Stimulated activated CD4-positive, alpha-beta T cell treated with anti-CD3 and anti-CD28 coated beads, TNF-alpha, amount 100 ng/mL, for 24 hours (primary cell): ENCODE measurements at places on chromosomes 16 and 17.
A peak's percentile ranks its signal among the peaks of the same experiment; 100 is the strongest.

DNA sequence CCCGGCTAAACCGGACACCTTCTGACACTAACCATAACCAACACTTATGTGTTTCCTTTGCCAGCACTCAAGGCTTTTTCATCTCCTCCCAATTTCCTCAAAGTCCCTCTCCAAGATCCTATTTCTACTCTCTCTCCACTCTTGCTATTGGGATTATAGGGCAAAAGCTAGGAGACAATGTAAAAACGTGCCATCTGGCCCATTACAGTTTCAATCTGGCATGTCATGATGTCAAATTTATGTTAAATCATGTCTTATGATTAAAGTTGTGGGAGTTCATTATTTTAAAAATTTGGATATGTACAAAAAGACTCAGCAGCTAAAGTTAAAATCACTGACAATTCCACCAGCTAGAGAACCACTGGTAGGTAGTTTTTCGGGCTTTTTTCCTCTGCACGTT lies 77.3 kb downstream of the ZFHX3 start:
- DNase-seq, result no peak

DNA sequence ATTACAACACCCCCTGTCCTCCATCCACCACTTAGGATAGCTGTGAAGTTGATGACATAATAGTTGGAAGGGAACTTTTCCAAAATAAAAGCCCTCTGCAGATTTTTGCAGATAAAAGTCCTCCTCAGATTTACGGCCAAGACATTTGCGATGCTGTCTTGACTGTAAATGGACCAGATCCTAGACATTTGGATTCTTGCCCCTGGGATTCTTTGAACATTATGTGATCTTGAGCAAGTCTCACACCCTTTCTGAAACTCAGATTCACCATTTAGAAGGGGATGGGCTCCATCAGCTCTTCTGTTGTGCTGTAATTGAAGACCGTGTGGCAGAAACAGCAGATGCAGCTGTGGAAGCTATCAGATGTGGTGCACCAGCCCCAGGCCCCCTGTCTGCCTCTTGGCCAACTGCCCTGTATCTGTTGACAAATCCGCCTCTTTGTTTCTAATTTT lies 153.9 kb upstream of the CACNG3 start:
- DNase-seq, result no peak

GRCh38 chr16:12674071-12674470 lies 129.6 kb downstream of the CPPED1 start:
- no peak for DNase-seq

- DNase-seq, result peak; percentile 26
Measured at GRCh38 chr17:55845385-55845784, 94.5 kb downstream of the PCTP start.

DNA sequence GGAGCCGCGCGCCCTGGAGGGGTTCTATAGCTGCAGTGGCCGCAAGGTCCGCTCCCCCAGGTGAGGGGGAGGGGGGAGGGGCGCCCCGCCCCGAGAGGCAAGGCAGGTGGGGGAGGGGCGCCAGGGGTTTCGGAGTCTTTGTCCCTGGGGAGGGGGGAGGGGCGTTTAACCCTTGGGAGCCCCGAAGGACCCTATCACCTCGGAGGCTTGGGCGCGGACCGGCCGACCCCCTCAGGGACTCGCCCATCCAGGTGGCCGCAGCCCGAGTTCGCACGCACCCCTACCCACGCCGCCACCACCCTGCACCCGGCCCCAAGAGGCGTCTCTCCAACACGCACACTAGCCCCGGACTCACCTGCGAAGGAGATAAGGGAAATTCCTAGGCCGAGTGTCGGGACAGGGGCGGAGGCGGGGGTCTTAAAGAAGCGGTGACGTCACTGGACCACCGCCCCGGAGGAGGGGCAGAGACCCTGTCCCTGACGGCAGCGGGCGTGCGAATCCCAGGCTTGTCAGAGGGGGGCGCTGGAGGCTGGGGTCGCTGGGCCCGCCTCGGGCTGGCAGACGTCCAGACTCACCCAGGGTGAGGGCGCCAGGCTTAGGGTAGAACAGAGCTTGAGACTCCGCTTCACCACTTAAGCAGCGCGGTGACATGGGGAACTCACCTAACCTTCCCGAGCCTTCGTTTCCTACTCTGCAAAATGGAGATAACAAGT lies at the start of gene CLDN6:
Gene CLDN6 (minus strand): TSS at position 390 of the 713 bp plus-strand sequence. CDS start 2,162 bp downstream, outside the sequence.
- peak; percentile 37 for DNase-seq

- no peak for DNase-seq
Measured at GRCh38 chr17:55157165-55157564, 107.6 kb upstream of the HLF start.

- no peak for DNase-seq
Measured at GRCh38 chr16:5027086-5027485, 6.6 kb downstream of the NAGPA start.

DNA sequence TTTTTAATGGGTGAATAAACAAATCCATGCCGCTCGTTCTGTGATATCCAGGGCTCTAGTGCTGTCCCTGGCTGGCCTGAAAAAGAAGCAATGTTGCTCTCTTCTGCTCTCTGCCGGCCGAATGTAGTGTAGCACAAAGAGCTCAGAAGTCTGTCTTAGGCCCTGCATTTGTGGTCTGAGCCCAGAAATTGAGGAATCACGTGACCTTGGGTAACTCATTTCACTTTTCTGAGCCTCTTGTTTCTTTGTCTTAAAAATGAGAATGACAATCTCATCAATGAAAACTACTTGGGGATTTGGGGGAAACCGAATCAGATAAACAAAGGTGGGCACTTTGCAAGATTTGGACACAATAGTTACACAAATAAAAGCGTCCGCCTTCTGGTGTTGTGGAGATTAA lies 381.6 kb upstream of the ASIC2 start:
- peak; percentile 53 for DNase-seq

- no peak for DNase-seq
Measured at GRCh38 chr17:61456061-61456681, 3.9 kb downstream of the TBX4 start.

DNA sequence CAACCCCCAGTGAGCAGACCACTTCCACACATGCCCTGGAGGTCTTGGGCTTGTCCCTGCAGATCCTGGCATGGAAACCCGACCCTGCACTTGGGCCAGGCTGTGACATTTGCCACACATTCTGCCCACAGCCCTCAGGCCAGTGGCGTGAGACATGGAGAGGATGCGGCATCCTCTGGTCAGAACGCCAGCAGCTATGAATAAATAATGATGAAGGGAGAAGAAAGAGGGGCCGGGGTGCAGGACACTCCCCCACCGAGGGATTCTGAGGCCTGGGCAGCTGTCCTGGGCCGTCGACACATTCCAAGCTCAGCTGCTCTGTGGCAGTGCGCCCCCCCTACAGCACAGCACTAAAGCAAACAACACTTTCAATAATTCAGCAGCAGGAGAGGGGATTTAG lies 148.8 kb downstream of the ENGASE start:
- DNase-seq, result no peak
